Femur (tissue), 1 donor: ENCODE measurements at places on chromosomes 11 and 22.

DNA sequence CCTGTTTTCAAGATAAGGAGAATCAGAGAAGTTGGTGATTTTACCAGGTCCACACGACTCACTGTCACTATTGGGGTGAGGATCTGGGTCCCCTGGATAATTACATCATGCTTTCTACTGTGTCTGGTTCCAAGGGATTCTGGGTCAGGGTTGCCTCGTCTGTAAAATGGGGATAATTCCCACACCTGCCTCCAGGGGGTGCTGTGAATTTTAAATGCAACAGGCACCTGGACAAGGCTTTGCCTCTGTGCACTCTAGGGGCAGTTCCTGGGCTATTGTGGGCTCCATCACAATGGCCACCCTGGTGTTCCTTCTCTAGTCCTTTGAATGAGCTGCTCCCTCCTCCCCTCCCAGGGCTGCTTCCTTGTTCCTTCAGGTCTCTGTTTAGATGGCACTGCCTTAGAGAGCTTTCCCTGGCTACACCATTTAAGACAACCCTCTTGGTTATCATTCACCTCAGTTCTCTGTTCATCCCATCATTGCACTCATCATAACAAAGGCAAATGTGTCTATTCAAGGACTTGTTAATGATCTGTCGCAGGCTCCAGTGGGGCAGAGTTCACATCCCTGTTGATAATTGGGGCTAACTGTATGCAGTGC lies 178.6 kb downstream of the MIAT start:
- DNase-seq = no peak

DNA sequence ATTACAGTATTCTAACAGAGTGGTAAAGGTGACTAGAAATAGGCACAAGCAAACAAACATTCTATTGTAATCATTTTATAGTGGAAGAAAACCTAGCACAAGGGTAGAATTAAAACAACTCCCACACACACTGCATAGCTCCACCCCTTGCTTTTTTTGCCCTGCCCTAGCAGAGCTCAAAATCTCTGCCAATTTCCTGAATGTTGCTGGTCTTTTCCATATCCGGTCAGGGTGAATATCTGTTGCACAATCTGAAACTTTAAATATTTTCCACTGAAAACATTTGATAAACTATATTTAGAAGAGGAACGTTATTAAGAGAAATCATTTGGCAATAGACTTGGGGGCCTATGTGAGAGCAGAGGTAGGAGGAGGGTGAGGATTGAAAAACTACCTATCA lies 2.7 kb downstream of the SPA17 start:
- no peak for DNase-seq

GRCh38 chr11:9259981-9260837 lies 4.9 kb downstream of the DENND5A start:
- DNase-seq = no peak

DNA sequence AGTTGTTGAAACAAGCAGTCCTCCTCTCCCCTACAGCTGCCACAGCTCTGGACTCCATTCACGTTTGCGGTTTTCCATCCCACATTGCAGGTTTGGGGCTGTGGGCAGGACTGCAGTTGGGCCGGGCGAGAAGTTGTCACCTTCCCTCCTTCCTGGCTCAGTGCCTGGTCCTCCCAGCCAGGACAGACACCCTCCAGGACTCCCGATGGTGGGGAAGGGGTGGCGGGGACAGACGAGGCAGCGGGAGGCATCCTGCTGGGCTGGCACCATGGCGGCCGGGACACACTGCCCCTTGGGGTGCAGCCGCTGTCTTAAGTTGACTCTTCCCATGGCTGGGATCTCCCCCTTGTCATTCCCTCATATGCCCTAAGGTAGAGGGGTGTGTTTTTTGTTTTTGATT lies 615.2 kb downstream of the BRD1 start:
- DNase-seq = no peak

GRCh38 chr11:62600367-62601121 lies 1.1 kb downstream of the MTA2 start:
- DNase-seq = no peak

- no peak for DNase-seq
Measured at GRCh38 chr11:84241343-84242131, 955.4 kb upstream of the CCDC90B start.

DNA sequence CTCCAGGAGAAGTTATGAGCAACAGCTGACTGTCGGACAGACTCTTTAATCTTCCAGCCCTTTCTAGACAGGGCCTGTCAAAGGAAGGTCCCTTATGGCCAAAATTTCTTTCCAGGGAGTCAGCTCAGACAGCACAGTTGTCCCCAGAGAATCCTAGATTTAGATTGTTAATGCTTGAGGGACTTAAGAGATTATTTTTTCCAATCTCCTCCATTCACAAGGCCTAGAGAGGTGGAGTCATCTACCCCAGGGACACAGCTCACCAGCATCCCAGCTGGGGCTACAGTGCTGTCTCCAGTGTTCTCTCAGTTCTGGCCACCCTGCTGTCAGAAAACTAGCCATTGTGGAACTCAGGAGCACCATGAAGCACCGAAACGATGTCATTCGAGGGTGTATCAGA lies 7.8 kb downstream of the DSCAML1 start:
- no peak for DNase-seq

DNA sequence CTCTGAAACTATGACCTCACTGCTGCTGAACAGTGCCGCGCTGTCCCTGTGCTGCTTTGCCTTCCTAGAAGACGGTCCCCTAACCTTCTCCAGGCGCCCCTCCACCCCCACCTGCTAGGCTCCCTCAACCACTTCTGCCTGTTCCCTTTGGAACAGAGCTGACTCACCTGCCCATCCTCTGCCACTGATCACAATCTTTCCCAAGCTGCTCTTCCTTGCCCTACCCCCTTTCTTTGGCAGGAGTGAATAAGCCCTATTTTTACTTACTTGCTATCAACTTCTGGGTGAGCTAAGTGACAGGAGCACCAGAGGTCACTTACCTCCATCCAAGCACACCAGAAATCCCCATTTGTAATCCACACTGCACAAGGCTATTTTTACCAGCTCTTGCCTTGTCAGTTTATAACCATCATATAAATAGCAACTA lies 116.0 kb upstream of the BID start:
- DNase-seq = no peak

DNA sequence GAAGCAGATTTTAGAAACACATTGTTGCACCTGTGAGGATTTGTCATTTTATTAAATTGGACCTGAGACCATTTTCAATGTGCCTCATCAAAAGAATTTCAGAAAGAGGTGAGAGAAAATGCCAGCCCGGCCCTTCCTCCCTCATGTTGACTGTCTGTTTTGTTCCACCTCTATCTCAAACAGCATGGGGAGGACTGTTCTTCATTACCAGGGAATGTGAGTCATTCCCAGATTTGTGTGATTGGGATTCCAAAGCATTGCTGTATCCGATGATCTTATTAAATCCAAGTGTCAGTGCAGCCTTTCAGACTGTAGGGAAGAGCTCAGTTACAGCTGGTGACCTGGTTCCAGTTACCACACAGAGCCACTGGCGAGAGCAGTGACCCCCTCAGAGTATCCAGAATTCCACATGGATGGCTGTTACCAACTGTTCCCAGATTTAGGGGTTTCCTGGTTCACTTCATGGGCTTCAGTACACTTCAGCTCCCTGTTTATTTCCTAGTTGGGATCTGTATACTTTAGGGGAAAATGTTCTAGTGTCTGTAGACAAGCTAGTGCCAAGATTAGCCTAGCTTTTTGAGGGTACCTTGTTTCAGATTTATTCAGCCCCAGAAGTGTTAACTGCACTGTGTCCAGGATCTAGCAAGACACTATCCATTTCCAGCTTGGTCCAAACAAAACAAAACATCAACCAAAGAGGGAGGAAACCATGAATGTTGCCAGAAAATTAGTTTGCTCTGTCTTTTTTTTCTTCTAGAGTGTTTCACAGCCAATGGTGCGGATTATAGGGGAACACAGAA lies 20.9 kb downstream of the KREMEN1 start:
- no peak for DNase-seq

- DNase-seq = no peak
Measured at GRCh38 chr22:43154887-43155536, 3.7 kb downstream of the TSPO start.

- DNase-seq = peak; percentile 74
Measured at GRCh38 chr11:68398995-68399851, 61.3 kb upstream of the PPP6R3 start.

DNA sequence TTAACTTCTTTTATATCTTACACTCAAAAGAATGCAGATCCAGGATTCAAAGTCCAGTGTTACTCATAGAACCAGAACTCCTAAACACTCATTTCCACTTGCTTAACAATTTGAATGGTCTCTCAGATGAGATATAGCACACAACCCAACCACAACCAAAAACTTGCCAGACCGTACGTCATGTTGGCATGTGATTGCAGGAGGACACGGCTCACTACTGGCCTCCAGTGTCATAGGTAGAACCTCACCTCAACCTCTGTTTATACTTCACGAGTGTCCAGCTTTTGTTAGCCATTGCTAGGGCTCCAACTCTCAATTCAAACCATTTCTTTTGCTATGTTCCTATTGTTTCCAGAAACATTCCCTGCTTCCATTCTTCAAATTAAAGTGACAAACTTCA lies 58.5 kb upstream of the PDGFD start:
- no peak for DNase-seq

DNA sequence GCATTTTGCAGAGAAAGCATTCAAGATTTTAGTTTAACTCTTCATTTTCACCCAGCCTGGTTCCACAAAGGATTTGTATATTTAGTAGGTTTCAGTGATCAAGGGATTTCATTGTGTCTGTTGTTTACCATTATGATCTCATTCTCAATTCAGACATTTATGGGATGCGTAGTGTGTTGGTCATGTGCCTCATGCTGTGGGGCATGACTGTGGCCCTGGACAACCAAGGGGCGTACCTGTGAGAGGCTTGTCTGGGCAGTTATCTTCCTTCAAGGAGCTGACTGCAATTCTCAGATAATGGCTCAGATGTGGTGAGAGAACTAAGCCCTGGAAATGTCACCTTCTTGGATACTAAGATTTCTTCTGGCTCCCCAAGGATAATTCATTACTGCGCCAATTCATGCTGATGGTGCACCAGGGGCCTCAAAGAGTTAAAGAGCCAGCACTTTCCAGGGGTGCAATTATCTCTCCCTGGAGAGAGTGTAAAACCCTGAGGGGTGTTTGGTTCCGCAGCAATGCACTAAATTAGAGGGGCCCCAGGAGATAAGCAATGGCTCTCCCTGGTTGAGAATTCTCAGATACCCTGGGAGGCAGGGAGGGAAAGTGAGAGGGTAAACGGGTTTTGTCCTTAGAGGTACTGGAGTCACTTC lies 32.2 kb downstream of the SLC6A5 start:
- no peak for DNase-seq

DNA sequence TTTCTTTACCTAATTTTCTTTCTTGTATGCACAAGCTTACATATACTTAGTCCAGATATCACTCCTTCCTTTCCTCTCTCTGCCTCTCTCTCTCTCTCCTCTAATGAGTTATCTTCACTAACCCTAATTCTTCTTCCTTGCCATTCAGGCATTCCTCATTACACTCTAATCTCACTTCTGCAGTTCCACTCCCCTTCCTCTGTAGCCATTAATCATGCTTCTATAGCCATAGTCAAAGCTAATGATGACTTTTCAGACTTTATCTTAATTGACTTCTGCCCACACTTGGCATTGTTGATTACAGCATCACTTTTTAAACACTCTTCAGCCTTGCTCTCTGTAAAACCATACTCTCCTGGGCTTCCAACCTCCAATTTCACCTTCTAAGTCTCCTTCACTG lies 35.3 kb upstream of the SC5D start:
- DNase-seq = no peak
